Activated CD4-positive, alpha-beta T cell treated with anti-CD3 and anti-CD28 coated beads, Interleukin-2, amount 10 ng/mL, durations not matched to agents 24 days and 14 days (primary cell): ENCODE measurements at places on chromosomes 6 and 20.

DNA sequence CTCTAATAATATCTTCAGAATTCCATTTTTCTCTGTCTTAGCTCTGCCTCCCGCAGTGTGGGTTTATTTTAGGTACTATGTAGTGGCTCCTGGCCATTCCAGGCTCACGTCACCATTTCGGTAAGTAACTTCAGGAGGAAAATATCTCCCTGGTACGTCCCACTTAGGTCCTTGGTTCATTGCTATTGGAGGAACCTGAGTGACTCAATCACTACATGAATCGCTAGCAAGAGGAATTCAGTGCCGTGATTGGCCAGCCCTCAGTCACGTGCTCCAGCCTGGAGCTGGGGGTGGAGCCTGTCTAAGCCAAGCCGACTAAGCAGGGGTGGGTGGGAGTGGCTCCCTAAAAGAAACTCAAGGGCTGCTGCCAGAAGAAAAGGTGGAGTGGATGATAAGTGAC lies 67.3 kb upstream of the E2F3 start:
- no peak overlapping the region for H3K27ac ChIP-seq
- no peak overlapping the region for H3K4me3 ChIP-seq
- H3K36me3 ChIP-seq, result peaks cover 8% of the 10 kb centered on the region

- no peaks in the 10 kb centered on the region for H3K27me3 ChIP-seq
- no peak overlapping the region for H3K27ac ChIP-seq
- H3K36me3 ChIP-seq, result no peaks in the 10 kb centered on the region
- H3K4me3 ChIP-seq, result no peak overlapping the region
- no peak for DNase-seq
- no peaks in the 10 kb centered on the region for H3K4me1 ChIP-seq
Observed at GRCh38 chr6:54403096-54403495, 94.9 kb downstream of the TINAG start.

GRCh38 chr6:33672808-33673207 lies 38.7 kb downstream of the UQCC2 start:
- peaks cover 39% of the 10 kb centered on the region for H3K36me3 ChIP-seq
- no peak for DNase-seq
- H3K27me3 ChIP-seq, result no peaks in the 10 kb centered on the region
- H3K27ac ChIP-seq, result no peak overlapping the region
- peaks cover 13% of the 10 kb centered on the region for H3K4me1 ChIP-seq
- no peak overlapping the region for H3K4me3 ChIP-seq

DNA sequence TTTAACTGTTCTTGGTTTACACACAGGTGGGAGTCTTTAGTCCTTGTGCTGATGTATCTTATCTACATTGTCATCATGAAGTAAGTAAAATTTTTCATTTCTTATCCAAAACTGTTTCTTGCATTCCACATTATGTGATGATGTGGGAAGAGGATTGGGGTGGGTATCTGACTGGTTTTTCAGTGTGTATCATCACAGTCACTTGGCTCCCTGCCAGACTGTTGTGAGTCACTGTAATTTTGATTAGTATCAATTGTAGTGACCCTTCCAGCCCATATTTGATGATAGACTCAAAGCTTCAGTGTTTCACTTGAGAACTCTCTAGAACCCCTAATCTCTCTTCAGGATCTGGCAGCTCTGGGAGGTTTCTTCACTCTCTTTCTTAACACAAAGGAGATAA lies 84.5 kb upstream of the RIN2 start:
- no peak overlapping the region for H3K27ac ChIP-seq
- peaks cover 4% of the 10 kb centered on the region for H3K27me3 ChIP-seq
- no peaks in the 10 kb centered on the region for H3K36me3 ChIP-seq
- H3K4me1 ChIP-seq, result no peaks in the 10 kb centered on the region
- H3K4me3 ChIP-seq, result no peak overlapping the region

DNA sequence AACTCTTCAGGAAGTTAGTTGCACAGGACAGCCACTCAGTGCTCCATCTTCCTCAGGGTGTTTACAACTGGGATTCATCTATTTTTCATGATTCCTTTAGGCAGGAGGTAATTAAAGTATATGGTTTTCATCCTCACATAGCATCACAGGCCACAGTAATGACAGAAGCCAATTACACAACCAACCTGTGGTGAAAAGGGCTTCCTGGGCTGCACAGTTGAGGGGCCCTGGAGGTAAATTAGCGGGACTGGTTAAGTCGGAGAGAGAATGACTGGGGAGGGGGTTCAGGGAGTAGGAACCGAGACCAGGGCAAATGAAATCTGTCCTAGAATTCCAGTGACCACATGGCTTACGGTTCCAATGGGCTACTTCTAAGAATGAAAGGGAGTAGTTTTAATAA lies 37.0 kb downstream of the BAK1 start:
- DNase-seq, result no peak
- peaks cover 6% of the 10 kb centered on the region for H3K4me1 ChIP-seq
- H3K4me3 ChIP-seq, result no peak overlapping the region
- no peak overlapping the region for H3K27ac ChIP-seq

DNA sequence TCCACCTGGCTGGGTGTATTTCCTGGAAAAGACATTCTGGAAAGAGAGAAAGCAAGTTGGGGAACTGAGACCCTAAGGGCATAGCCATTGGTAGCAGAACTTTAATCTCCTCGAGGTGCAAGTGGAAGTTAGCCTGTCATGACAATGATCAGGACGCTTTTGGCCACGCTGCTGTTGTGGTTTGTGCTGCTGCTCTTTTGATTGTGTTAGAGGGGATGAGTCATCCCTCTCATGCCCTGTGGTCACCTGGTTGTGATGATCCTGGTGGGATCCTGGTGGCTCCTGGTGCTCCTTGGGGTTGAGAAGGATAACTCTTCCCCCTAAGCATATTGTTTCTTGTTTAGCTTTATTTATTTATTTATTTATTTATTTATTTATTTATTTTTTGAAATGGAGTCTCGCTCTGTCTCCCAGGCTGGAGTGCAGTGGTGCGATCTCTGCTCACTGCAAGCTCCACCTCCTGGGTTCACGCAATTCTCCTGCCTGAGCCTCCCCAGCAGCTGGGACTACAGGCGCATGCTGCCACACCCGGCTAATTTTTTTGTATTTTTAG lies 350.3 kb downstream of the KIF16B start:
- no peak overlapping the region for H3K4me3 ChIP-seq
- H3K36me3 ChIP-seq, result no peaks in the 10 kb centered on the region
- no peaks in the 10 kb centered on the region for H3K4me1 ChIP-seq
- H3K27ac ChIP-seq, result no peak overlapping the region
- H3K27me3 ChIP-seq, result no peaks in the 10 kb centered on the region
- no peak for DNase-seq
